ENCODE measurements at places on chromosomes 1 and 21.

DNA sequence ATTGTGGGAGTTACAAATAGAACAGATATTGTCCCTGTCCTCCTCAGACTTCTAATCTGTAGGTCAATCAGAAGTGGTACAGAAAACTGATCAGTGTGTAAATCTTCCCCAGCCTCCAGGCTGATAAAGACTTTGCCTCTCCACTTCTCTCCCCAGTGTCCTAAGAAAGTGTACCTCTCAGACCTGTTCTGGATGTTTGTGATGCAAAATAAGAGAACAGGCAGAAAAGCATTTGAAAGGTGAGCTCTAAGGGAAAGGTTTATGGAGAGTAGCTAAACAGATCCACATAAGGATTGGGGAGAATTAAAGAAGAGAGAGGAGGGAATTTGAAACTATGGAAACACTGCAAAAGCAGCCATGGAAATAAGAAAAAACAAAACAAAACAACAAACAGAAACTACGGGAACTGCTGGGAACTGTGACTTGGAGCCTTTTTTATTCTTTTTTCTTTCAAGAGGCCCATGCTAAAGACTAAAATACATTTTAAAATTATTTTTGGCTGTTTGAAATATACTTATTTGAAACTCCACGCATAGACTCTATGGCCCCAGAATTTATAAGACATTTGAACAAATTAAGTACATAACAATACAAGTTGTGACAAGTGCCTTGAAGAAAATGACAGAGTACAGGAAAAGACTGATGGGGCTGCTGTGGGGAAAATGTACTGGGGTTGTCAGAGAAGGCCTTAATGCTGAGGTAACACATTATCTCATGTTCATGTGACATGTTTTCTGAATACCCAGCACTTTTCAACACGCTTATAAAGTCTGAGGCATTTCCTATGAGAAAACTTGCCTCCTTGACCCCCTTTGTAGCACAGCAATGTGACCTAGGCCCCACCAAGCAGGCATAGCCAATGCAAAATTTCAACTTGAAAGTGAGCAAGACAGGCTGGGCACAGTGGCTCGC is 51.2 kb downstream of the TRAF5 start:
- no peak for DNase-seq

GRCh38 chr1:84736445-84736844 is 46.2 kb upstream of the SSX2IP start:
- DNase-seq = no peak

DNA sequence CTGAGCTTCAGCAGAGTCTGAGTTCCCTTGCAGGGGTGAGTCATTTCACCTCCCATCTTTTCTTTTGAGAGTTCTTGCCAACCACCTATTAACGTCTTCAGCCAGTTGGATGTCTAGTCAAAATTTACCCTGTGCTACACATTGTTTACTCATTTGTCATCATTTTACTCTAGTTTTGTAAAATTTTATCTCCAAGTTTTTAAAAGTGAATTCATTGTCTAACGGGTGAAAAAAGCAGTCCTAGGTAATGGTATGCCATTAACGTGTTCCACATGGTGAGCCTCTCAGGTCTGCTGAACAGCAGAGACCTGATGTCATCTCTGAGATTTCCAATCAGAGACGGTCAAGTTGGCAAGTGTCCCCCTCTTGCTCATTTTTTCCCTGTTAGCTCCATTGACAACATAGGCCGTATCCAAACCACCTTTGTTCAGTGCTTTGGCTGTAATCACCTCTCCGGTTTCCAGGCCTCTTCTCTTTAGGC is 85.4 kb downstream of the TBX15 start:
- DNase-seq = no peak

- no peak for DNase-seq
Measured at GRCh38 chr1:14778898-14779865, 180.7 kb downstream of the KAZN start.

GRCh38 chr1:93221913-93222312 is 41.4 kb downstream of the CCDC18 start:
- DNase-seq = no peak

- DNase-seq = no peak
Measured at GRCh38 chr1:21761052-21761451, 21.9 kb downstream of the USP48 start.

DNA sequence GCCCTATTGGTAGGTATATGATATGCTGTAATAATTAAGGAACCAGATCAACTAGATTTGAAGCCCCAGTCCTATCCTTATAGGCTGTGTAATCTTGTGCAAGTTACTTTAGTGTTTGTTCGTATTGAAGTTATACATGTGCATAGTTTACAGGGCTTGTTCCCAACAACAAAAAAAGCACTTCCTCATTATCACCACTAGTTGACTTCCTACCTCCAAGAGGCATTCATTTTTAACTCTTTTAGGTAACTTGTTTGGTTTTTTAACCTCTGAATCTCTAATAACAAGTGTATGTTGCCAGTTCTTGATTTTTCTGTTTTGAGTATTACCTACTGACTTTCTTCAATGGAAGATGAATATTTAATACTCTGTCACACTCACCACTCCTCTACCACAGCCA is 71.9 kb downstream of the ST3GAL3 start:
- DNase-seq = no peak

DNA sequence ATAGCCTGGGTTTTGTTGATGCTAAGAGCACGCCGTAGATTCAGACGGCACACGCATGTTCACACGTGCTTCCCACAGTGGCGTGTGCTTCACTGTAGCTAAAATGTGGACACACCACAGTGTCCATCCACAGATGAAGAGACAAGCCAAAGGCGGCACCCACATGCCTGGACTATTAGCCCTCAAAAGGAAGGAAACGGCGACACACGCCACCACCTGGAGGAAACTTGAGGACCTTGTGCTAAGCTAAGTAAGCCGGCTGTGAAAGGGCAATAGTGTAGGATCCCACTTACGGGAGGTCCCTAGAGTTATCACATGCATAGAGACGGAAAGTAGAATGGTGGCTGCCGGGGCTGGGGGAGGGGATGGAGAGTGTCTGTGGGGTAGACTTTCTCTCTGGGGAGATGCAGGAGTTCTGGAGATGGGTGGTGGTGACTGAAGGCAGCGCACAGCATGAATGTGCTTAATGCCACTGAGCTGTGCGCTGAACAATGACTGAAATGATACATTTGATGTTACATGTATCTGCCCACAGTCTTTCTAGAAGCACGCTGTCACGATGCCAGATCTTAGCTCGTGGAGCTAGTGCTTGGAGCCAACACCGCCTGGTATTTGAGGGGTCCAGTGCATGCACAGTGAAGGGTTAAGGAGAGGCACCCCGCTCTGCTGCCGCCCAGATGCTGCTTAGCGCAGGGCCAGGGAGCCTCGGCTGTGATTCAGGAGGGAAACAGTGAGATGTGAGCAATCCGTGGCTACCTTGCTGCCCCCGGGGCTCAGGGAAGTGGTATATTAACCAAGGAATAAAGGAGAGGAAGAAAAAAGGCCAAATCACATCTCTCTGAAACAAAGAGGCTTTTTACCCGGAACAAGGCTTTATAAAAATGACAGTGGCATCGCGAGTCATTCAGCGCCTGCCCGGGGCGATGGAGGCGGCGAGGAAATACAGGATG is 103.7 kb downstream of the PRDM16 start:
- no peak for DNase-seq

GRCh38 chr1:85406887-85407533 is 57.9 kb downstream of the DDAH1 start:
- DNase-seq = no peak

GRCh38 chr1:225689882-225690459 is 37.0 kb upstream of the ENAH start:
- no peak for DNase-seq

DNA sequence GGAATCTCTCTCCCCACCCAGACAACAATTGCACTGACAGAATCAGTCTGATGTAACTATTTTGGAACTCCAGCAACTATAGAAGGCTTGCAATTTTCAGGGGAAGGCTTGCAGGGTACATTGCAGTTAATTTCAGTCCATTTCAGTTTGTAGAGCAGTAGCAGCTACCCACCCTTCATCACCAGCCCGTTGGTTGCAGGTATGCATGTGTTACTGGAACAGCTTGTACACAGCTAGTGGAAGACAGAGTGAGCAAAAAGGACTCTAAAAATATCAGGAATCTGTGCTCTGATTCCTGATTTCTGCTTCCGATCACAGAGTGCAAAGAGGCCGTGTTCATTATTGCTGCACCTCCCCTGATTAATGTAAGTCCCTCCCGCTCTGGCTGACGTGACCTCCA is 449.0 kb downstream of the NPHP4 start:
- DNase-seq = no peak

- no peak for DNase-seq
Measured at GRCh38 chr1:69230208-69230607, 337.5 kb upstream of the LRRC7 start.

DNA sequence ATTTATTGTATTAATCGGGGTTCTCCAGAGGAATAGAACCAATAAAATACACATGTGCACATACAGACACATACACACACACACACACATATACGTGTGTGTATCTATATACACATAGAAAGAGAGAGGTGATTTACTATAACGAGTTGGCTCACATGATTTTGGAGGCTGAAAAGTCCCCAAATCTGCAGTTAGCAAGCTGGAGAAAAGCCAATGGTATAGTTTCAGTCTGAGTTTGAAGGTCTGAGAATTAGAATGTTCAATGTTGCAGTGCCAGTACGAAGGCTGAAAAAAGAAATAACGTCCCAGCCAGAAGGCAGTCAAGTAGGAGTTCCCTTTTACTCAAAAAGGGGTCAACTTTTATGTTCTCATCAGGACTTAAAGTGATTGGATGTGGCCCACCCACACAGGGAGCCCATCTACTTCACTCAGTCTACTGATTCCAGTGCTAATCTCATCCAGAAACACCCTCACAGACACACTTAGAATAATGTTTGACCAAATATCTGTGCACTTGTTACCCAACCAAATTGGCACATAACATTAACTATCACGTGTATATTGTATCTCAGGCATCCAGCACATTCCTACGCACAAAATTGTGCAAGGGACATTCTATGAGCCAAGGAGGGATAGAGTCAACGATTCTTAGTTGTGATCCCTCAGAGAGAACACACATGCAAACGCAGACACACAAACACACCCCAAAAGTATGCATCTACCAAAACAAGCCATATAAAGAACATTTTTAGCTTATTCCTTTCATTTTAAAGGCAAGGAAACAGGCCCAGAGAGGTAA is 195.5 kb upstream of the DUSP10 start:
- DNase-seq = no peak

GRCh38 chr1:212104586-212105325 is 69.2 kb downstream of the DTL start:
- no peak for DNase-seq

DNA sequence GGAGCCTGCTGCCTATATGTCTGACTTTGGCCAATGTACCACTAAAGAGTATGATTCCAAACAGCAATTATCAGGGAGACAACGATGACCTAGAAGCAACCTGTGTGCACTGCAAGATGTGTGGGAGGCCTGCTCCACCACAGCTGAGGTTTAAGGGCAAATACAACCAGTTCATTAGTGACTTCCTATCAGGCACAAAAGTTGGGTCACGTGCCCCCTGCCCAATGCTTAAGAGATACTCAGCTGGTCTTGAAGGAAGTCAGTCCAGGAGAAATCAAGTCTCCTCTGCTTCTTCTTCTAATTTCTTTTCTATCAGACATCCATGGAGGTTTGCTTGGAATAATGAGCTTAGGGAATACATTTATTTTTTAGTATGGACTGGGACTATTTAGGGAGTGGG is 296.0 kb downstream of the HLX start:
- no peak for DNase-seq

DNA sequence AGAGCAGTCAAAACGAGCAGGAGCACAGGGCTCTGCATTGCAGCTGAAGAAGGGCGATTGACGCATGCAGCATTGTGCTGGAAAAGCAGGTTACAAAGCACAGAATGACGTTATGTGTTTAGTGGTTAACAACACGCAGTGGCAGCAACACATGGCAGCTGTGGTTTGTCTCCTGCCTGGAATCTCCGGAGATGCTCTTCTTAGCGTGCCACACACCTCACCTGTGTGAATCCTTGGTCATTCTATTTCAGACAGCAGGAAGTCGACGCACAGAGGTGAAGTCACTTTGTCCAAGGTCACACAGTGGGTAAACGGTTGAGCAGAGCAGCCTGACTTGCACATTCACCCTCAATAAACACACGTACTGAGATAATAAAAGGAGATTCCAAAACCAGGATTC is 14.7 kb downstream of the OBSCN start:
- no peak for DNase-seq

GRCh38 chr1:7068552-7068951 is 283.3 kb downstream of the CAMTA1 start:
- DNase-seq = no peak

- DNase-seq = peak; percentile 72
Measured at GRCh38 chr1:97925151-97925550, 4.3 kb upstream of the DPYD start.

- no peak for DNase-seq
Measured at GRCh38 chr1:41239988-41240610, 2.0 kb downstream of the SCMH1 start.

- DNase-seq = no peak
Measured at GRCh38 chr1:93395195-93395594, 49.5 kb downstream of the DR1 start.

DNA sequence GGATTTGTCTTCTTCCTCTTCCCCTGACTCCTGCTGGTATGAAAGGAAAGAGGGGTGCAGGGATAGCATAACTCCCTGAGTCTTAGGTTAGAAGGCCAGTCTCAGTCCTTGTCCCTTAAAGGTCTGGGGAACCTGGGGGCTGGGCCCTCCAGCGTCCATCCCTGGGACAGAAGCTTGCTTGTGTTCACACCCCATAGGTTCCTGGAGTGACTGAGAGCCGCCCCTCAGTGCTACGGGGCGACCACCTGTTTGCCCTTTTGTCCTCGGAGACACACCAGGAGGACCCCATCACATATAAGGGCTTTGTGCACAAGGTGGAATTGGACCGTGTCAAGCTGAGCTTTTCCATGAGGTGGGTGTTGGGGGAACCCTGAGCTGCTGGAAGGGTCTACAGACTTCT is 13.1 kb downstream of the RHOC start:
- DNase-seq = no peak

- no peak for DNase-seq
Measured at GRCh38 chr21:45945868-45946210, 35.7 kb upstream of the COL6A1 start.

- DNase-seq = no peak
Measured at GRCh38 chr1:107647012-107647411, 318.0 kb downstream of the VAV3 start.

DNA sequence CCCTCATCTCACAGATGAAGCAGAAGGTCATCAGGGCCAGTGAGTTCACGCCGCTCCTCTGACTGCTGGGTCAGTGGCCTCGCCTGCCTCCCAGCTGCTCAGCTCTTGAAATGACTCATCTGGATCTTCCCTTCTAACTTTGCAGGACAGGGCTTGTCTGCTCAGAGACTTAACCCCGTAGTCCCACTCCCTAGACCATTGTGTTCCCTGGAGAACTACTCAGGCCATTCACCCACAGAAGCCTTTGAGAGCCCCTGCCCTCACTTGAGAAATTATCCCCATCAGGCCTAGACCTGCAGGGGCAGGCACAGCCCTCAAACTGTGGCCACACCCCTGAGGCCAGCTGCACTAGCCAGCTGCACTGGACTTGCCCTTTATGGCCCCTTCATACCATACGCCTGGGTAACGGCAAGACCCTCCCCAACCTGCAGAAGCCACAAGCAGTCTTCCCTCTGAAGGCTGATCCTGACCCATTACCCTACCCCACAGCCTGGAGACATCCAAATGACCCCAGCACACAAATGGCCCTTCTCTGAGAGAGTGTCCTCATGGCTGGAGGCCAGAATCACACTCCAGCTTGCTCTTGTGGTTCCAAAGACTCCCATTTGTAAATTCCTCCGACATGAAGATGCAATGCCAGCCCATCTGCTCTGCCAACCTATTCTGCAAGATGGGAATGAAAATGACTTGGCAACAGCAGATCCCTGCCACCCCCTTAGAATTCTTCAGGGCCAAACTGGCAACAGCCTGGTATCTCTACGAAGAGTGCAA is 33.2 kb downstream of the RCSD1 start:
- no peak for DNase-seq
